Stimulated activated CD8-positive, alpha-beta memory T cell treated with anti-CD3 and anti-CD28 coated beads, Interleukin-4, amount 100 ng/mL, for 4 hours (primary cell): ENCODE measurements at places on chromosomes 12 and 14.

DNA sequence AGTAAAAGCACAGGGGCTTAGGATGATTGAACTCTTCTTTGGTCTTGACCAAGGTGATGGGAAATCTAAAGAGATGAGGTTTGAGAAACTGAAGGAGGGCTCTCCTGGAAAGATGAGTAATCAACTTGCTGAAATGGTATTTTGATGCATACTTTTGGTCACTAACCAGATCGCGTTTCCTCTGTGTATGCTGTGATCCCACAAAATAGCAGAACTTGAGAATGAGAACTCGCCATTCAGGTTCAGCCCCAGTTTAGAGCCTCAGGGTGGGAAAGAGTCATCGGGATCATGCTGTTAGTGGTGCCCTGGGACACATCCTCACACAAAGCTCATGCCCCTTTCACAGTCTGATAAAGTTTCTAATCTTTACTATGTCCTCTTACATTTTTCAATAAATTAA, 488.8 kb downstream of the ETNK1 start:
- no peak for DNase-seq

GRCh38 chr14:91854327-91854934, 12.9 kb downstream of the TC2N start:
- no peak for DNase-seq

GRCh38 chr14:95679998-95680735, 6.1 kb upstream of the TCL1B start:
- DNase-seq = no peak

- DNase-seq = no peak
Measured at GRCh38 chr12:45475594-45475993, 253.9 kb upstream of the ARID2 start.

GRCh38 chr12:12716151-12716792, 896 bp upstream of the CDKN1B start:
- no peak for DNase-seq

DNA sequence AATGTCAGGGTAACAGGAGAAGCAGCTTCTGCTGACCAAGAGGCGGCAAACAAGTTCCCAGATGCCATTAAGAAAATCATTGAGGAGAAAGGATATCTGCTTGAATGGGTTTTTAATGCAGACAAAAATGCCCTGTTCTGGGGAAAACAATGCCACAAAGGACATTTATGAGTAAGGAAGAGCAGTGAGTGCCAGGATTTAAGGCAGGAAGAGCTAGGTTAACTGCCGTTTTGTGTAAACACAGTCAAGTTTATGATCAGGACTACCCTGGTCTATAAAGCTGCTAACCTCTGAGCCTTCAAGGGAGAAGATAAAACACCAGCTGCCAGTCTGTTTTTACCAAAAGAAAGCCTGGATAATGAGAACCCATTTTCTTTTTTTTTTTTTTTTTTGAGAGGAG, 8.5 kb downstream of the MAPKAPK5 start:
- no peak for DNase-seq

- no peak for DNase-seq
Measured at GRCh38 chr12:93109551-93110203, 180.6 kb upstream of the EEA1 start.

- no peak for DNase-seq
Measured at GRCh38 chr12:129827102-129827865, 76.5 kb downstream of the TMEM132D start.

DNA sequence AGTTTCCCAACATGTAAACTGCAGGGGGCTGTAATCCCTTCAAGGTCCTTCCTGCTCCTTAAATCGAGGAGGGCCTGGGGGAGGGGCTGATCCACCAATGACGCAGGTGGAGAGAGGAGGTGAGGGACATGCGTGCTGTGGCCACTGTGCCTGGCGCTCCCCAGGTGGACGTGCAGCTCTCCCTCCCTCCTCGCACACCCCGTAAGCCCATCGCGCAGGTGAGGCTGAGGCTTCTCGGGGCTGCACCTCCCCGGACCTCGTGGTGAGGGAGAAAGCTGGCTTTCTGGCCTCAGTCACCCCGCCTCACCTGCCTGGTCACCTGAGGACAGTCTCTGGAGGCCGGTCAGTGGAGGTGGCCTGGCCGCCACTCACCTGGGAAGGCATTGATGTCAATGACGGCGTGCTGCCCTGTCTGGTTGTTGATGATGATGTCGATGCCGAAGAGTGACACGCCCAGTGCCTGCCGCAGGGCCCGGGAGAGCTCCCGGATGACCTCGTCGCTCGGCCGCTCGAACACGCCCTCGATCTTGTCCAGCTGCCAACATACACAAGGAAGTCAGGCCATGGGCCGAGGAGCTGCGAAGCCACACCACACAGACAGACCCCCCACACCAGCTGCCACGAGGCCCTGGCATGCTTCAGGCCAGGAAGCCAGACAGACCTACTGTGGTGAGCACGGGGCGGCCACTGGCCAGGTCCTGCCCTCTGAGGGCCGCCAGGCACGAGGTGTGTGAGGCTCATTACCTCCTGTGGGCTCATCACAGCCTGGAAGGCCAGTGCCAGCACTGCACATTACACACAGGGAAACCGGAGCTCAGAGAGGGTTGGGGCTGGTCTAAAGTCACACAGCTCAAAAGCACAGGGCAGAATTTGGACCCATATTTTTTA, 23.3 kb downstream of the CHGA start:
- no peak for DNase-seq
